Ovary (tissue), 10 donors: ENCODE measurements at places on chromosomes 7 and 10. TPM values are rescaled to one million over a fixed set of nuclear protein-coding genes. Genes with fewer than 3 reads are reported as not detected.

- peak; percentile 73 for DNase-seq
Observed at GRCh38 chr7:43906331-43907010, at the start of gene URGCP. URGCP (minus strand) TSS chr7:43906596; CDS start chr7:43906575, 21 bp downstream.

DNA sequence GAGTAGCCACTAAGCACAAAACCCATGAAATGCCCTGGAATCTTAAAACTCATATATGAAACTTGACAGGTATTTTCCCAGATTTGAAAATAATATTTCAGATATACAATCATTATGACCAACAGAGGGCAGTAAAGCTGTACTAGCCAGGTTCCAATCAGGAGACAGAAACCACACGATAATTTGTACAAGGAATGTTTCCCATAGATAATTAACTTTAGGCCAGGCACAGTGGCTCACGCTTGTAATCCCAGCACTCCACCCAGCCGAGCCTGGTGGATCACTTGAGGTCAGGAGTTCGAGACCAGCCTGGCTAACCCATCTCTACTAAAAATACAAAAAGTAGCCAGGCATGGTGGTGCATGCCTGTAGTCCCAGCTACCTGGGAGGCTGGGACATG is 31.0 kb upstream of the NUB1 start:
- no peak for DNase-seq

SPDYE5 gene
- total RNA-seq, result 0.10 TPM

NKX2-3 gene
- not detected for total RNA-seq

RABGEF1 gene
- 29.7 TPM for total RNA-seq

DNA sequence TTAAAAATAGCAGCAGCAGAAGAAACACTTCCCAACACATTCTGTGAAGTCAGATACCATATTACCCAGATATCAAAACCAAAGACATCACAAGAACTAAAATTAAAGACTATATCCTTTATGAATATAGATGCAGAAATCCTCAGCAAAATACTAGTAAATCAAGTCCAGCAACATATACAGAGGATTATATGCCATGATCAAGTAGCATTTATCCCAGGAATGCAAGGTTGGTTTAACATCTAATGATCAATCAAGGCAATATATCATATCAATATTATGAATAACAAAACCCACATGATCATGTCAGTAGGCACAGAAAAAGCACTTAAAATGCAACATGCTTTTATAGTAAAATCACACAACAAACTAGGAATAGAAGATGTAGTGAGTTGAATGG is 88.1 kb downstream of the RPS24 start:
- DNase-seq, result no peak

SFRP5 gene
- total RNA-seq, result not detected

GRCh38 chr10:70747192-70747965 is 37.8 kb downstream of the TBATA start:
- no peak for DNase-seq

DNA sequence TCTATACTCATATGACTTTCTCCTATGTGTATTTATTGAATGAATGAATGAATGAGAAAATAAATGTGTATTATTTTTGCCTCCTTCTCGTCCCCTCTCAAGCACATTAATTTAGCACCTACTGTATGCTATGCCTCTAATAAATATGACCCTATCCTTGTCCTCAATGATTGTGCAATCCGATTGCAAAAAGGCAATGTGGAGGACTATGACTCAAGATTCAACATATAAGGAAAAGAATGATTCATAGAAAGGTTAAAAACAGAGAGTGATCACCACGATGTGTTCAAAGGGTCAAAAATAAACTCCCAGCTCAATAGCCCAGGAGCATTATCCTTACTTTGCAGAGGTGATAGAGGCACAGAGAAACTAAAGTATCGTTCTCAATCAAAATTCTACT is 322.8 kb upstream of the SORCS1 start:
- DNase-seq, result no peak

GRM3 gene
- 0.11 TPM for total RNA-seq
